Liver (tissue), 10 donors: ENCODE measurements at places on chromosomes 7 and 10. TPM values are rescaled to one million over a fixed set of nuclear protein-coding genes. Genes with fewer than 3 reads are reported as not detected.

MSS51 gene
- 1.6 TPM for total RNA-seq

FRMD4A gene
- 17.1 TPM for total RNA-seq

ZNF727 gene
- 0.05 TPM for total RNA-seq

ANXA8 gene
- 0.09 TPM for total RNA-seq

WDFY4 gene
- total RNA-seq = 3.3 TPM

SYT15 gene
- total RNA-seq = 0.47 TPM

DNA sequence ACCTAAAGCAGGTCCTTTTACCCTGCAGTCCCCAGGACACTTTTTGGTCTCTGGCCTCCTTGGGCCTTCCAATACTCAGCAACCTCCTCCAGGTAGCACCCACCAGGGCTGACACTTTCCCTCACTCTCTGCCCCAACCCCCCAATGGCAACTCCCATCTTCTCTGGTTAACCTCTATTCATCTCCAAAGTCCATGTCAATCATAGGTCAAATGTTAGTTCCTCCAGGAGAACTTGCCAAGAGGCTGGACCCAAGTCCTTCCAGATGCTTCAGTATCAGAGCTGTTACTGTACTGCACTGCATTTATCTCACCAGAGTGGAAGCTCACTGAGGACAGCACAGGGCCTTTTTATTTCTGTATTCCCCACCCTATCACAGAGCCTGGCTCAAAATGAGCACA, 295.0 kb upstream of the KLF14 start:
- DNase-seq = no peak

GRCh38 chr7:145986248-145986874, 130.2 kb upstream of the CNTNAP2 start:
- DNase-seq = no peak

DNA sequence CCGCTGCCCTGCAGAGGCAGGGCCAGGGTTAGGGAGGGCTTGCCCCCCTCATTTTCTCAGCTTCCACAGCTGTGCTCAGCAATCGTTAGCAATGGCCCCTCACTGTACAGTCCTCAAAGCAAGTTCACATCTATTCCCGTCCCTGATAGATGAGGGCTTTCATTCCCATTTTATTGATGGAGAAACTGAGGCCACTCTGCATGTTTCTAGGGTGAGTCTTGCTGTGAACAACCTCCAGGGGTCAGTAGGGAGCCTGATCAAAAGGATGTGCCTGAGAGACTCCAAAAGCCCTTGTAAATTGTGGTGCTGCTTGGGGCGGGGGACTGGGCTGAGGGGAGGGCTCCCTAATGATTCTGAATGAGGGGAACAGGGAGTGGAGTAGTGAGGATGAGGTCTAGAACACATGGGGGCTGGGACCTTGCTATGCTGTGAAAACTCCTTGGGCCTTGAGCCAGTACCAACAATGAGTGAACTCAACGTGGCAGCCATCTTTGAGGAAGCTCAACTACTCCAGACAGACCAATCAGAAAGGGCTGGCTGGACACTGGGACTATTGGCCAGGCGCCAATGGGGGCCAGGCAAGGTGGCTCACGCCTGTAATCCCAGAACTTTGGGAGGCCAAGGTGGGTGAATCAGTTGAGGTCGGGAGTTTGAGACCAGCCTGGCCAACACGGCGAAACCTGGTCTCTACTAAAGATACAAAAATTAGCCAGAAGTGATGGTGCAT, 6.7 kb upstream of the GRIFIN start:
- no peak for DNase-seq

- no peak for DNase-seq
These were observed 21.8 kb downstream of the SGMS1 start for GRCh38 chr10:50601974-50602373.

- DNase-seq = no peak
These were observed 15.3 kb downstream of the LIPA start for GRCh38 chr10:89236226-89236797.

- DNase-seq = no peak
These were observed 41.9 kb downstream of the PIP4K2A start for GRCh38 chr10:22672319-22673090.

GRCh38 chr7:40571796-40572195, 437.0 kb downstream of the SUGCT start:
- no peak for DNase-seq

- no peak for DNase-seq
These were observed 178.1 kb downstream of the BMPER start for GRCh38 chr7:34083440-34083839.

- no peak for DNase-seq
These were observed 12.3 kb downstream of the CNPY1 start for GRCh38 chr7:155533827-155534690.
